ENCODE measurements at places on chromosomes 5 and 9. TPM values are rescaled to one million over a fixed set of nuclear protein-coding genes. Genes with fewer than 3 reads are reported as not detected.

DNA sequence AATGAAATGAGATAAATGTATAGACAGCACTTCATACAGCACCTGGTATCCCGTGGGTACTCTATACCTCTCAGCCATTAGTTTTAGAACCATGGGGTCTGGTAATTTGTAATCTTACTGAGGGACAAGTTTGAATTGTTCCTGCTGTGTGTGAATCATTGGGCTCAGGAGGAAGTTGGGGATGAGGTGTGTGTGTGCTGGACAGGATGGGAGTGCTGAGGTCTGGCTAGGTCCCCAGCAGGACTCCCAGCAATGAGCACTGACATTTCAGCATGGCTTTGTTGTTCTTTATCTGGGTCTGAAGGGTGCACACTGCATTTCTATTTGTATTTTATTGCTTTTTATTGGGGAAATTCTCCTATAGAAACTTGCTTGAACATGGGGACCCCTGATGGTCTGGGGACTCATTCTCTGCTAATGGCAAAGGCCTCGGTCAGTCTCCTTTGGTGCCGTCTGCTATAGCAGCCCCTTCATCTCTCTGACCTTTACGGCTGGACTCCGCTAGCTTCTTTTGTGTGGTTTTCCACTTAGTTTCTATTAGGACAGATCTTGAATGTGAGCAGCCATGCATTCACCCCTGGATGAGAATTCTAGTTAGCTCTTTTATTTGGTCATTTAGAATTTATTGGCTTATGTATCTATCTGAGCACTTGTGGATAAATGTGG lies 98.1 kb downstream of the SREK1 start:
- no peak for DNase-seq

DNA sequence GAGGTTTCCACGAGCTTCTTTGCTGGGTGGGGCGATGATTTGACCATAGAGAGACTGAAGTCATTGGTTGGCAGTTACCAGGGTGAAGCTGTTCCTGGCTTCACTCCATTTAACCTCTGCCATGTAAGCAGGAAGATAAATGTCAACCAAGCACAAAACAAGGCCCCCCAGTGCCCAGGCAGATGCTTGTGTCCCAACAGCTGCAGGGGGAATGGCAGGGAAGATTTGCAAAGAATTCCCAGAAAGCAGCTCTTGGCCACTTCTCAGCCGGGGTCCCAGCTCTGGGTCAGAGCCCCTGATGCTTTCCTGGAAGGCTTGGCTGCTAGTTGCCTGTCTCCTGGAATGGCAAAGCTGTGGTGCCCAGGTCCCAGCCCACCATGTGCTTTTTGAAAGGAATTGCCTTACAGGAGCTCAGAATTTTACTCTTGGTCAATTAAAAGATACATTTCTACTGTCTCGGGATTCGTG lies 383.4 kb downstream of the ENC1 start:
- DNase-seq = no peak

DNA sequence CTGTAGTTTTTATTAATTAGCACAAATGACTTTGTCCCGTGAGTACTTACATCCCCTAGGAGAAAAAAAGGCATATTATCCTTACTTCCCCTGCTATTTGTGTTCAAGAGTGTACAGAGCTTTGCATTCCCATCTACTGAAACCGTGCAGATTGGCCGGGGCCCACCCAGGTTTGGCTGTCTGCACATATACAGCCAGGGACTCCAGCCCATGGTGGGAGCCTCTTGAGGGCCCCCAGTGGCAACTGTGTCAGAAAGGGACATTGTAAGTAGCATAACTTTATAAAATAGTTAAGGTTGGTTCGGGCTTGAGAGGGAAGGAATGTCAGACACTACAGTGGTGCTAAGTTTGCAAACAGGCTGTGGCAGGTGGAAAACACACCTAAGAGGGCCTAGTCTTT lies 24.7 kb downstream of the PHF2 start:
- no peak for DNase-seq

CCDC171 gene
- total RNA-seq = 9.2 TPM

DNA sequence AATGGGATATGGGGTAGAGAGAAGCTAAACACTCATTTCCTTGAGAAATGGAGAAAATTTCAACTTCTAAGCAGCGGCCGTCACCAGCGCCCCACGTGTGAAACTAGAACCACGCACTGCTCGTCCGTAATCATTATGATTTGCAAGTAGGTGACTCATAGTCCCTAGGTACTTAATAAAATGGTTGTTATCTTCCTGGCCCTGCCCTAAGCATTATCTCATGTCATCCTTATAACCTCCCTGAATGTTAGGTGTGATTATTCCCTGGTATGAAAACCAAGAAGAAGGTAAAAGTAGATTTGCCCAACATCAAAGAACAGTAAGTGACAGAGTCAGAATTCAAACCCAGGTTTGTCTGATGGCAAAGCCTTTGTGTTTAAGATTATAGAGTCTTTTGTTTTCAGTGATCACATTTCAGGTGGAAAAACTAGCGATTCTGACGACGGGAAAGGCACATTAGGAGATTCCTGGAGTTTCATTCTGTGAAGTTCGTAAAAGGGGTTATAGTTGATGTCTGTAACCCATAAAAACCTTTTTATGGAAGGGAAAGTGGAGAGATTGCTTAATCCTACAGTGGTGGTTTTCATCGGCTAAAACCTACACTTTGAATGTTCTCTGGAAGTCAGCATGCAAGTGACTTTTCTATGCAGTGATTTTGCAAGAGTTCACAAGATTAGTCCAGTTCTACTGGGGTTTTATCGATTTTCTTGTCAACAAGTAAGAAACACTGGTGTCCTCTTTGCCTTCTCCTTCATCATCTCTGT lies 202.9 kb upstream of the WWC1 start:
- no peak for DNase-seq

DNA sequence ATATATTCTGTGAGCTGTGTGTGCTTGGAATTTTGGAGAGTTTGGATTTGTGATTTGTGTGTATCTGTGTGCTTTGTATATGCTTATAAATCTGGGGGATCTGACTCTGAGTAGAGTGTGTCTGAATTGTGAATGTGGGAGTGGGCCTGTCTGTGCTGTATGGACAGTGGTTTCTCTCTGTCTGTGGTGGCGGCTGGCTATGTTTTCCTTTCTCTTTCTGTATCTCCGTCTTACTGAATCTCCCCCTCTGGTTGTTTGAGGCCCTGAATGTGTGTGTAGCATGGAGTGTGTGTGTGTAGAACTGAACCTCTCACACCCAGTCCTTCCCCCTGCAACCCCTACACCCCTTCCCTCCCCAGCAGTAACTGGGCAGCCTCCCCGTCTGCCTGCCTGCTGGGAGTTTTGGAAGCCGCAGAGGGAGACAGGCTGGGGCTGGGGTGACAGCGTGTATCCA lies 4.7 kb downstream of the CXXC5 start:
- DNase-seq = no peak

DNA sequence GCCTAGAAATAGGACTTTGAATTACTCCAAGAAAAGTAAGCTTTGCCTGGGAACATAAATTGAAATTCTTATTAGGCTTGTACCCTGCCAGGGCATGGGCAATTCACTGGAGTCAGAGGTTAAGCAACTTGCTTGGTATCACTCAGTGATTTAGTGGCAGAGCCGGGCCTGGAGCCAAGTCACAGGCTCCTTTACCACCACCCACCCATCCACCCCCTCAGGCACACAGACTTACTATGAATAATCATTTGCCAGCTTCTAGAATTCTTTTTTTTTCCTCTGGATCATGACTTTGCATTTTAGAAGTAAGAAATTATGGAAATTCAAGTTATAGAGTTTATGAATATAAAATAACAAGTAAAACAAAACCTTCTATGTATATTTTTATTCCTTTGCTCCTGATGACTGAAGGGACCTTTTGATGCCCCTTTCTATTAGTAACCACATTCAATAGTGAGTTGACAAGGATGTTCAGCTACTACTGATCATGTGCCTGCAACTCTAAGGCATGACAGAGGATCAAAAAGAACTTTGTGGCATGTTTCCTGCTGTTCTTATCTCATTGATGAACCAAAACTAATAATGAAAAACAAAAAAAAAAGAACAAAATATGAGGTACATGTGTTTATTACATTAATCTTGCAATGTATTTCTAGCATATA lies 614.7 kb downstream of the TLR4 start:
- no peak for DNase-seq

DNA sequence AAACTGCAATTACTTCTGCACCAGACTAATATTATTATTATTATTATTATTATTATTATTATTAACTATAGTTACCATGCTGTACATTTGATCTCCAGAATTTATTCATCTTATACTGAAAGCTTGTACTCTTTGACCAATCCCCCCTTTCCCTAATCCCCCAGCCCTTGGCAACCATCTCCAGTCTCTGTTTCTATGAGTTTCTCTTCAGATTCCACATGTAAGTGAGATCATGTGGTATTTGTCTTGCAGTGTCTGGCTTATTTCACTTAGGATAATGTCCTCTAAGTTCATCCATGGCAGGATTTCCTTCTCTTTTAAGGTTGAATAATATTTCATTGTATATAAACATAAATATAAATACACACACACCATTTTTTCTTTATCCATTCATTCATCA lies 287.0 kb upstream of the DAB2 start:
- DNase-seq = no peak

GRCh38 chr5:34490506-34491250 lies 165.4 kb upstream of the RAI14 start:
- DNase-seq = no peak

- DNase-seq = peak; percentile 8
Measured at GRCh38 chr9:72292256-72292682, 72.7 kb downstream of the ZFAND5 start.

- no peak for DNase-seq
Measured at GRCh38 chr5:14582797-14583137, 1.2 kb downstream of the OTULINL start.

GRCh38 chr5:172642486-172642885 lies 1.4 kb downstream of the NEURL1B start:
- no peak for DNase-seq

NTNG2 gene
- total RNA-seq = 1.6 TPM

FOXD4L4 gene
- total RNA-seq = 0.20 TPM

FAM120A gene
- 71.2 TPM for total RNA-seq

DNA sequence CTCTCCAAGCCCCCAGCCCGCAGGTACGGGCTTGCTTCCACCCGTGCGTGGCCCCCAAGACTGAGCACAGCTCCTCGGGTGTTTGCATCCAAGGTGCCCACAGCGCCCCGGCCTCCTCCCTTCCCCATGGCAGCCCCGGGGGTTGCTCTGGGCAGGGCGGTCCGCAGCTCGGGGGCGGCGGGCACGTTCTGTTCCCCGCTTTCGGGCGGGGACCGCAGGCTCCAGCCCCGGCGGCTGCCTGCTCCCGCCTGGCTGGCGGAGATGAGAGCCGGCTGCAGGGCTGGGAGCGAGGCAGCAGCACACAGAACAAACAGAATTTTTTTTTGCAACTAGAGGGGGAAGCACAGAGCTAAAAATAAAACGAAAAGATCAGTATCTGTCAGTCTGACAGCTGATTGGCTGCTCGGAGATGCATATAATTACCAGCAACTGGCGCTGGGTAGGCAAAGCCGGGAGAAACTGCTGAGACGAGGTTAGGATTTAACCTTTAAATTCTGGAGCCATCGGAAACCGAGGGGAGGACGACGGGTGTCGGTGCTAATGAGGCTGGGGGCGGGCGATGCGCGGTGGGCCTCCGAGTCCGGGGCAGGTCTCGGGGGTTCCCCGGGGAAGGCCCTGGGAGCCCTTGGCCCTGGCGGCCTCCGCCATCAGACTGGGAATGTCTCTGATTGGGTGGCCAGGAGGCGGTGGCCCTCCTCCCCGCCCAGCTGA lies 142.7 kb upstream of the IER5L start:
- peak; percentile 93 for DNase-seq

PCDHGB2 gene
- total RNA-seq = 3.3 TPM

PCDHGA11 gene
- 6.1 TPM for total RNA-seq

RMND5B gene
- total RNA-seq = 20.0 TPM

SV2C gene
- 0.10 TPM for total RNA-seq

- DNase-seq = no peak
Measured at GRCh38 chr9:118444403-118444802, 740.2 kb downstream of the TLR4 start.

LECT2 gene
- not detected for total RNA-seq

DNA sequence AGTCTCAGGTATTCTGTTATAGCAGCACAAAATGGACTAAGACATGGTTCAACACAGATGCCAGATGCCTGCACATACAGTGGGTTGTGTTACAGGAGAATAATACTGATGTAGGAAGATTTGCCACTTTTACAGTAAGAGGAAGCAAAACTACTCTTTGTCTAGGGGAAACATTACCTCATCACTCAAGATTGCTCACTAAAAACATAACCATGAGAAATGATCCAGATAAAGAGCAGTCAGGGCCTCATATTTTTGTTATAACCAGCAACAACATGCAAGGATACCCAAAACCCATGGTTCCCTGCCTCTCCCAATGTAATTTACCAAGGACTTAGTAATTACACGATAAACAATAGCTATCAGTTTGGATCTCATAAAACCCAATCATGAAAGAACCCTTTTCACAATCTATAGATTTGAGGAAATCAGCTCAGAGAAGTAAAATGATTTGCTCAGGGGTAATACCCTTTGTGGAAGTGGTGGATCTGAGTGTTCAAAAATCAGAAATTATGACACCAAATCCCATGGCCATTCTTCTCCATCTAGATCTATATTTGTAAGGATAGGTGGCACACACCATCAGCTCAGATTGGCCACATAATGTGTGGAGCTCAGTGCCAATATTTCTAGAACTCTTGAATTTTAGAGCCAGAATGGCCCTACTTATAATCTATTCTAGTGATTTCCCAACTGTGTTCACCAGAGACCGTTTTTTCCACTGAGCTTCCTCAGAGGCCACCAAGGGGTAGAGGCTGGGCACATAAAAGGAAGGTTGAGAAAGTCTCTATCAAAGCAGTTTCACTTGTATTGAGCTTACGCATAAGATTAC lies 27.8 kb downstream of the DPYSL3 start:
- peak; percentile 51 for DNase-seq

DNA sequence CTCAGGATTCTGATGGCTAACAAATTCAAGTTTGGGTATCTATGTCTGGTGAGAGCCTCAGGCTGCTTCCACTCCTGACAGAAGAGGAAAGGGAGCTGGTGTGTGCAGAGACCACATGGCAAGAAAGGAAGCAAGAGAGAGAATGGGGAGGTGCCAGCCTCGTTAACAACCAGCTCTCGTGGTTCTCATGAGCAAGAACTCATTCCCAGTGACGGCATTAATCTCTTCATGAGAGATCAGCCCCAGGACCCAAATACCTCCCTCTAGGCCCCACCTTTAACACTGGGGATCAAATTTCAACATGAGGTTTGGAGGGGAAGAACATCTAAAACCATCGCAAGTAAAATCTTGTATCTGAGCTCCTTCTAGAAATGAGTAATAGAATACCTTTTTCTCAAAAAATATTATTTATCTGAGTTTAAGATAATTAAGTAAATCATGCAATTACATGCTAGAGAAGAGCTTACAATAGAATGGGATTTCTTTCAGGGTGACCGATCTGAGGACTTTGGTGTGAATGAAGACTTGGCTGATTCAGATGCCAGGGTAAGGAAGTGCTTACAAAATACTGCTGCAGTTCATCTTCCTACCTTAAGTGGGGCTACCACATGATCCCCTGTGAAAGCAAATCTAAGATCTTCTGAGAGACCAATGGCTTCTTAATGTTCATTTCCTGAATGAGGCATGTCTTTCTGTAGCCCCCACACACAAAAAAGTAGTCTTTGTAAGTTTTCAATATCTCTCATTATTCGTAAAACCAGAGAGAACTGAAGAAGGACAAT lies 11.5 kb downstream of the ANXA1 start:
- DNase-seq = no peak

- DNase-seq = peak; percentile 85
Measured at GRCh38 chr9:34651876-34652601, at the start of gene IL11RA. Gene IL11RA, plus strand, starts transcription at chr9:34652185. Its CDS starts 3,033 bp downstream, at chr9:34655218.

- DNase-seq = no peak
Measured at GRCh38 chr5:64451551-64451950, 54.3 kb upstream of the RGS7BP start.

Data from skin of body (tissue), 3 donors.